ENCODE measurements at places on chromosomes 1 and 21.

DNA sequence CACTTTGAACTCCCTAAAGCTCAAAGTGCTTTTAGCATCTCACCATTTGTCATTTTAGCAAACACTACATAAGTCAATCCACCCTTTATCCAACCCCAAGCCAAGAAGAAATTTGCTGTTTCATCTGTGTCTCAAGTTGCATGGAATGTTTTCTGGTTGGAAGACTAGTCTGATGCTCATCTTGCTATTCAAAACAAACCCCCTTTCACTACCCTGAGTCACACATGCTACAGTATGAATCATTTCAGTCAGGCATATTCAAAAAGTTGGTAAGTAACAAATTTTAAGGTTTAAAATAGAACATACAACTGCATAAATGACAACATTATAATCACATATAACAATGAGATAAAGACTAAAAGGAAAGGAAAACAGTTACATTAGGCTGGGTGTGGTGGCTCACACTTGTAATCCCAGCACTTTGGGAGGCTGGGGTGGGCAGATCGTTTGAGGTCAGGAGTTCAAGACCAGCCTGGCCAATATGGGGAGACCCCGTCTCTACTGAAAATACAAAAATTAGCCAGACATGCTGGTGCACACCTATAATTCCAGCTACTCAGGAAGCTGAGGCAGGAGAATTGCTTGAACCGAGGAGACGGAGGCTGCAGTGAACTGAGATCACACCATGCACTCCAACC is 38.7 kb downstream of the DSTYK start:
- DNase-seq: peak; percentile 89

DNA sequence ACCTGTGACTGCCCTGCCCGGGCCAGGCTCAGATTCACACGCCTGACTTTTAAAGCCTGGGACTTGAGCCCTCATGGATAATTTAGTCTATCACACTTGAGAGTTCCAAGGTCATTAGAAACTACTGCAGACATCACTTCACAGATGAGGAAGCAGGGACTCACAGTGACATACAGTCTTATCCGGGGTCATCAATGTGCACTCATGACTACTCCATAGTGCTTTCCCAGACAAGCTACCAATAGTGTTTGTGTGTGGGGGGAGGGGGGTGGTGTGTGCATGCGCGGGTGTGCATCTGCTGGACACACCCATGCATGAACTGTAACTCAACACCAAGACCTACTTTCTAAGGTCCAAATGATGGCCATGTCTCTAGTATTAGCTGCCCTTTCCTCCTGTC is 16.1 kb upstream of the SLC5A9 start:
- no peak for DNase-seq

GRCh38 chr1:199982606-199983005 is 44.9 kb upstream of the NR5A2 start:
- no peak for DNase-seq

GRCh38 chr21:42799516-42799915 is 79.8 kb downstream of the WDR4 start:
- DNase-seq: no peak

- DNase-seq: no peak
Observed at GRCh38 chr1:103162360-103162759, 54.0 kb upstream of the COL11A1 start.

- DNase-seq: no peak
Observed at GRCh38 chr21:44949161-44949778, 9.4 kb downstream of the SLX9 start.

DNA sequence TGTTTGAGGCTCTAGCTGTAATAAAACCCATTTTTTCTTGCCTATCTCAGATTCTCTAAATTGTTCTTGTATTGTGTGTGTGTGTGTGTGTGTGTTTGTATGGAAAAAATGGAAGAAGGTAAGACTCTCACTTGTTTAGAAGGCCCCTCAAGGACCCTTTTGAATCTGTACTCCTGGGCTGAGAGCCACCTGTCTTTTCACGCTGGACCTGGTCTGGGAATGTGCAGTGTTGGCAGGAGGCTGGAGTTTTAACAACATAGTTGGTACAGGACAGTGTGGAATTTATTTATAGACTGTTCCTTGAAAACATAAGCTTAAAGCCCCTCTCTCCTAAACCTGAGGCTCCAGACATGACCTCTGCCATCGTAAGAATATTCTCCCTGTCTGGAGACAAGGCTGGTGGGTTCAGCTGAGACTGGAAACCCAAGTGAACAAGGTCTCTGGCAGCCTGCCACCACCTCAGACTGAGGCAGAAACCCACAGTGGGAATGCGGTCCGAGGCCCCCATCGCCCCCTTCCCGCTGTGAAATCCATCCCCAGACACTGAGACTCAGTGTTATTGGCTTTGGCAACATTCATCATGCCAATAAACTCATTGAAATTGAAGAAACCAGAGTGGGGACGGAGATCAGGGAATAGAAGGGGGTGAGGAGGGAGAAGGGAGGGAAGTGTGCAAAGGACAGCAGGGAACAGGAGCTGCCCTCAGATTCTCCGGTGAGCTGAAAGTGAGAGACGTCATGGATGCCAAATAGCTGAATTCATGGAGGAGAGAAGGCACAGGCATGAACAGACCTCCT is 24.6 kb upstream of the PLXNA2 start:
- DNase-seq: no peak

DNA sequence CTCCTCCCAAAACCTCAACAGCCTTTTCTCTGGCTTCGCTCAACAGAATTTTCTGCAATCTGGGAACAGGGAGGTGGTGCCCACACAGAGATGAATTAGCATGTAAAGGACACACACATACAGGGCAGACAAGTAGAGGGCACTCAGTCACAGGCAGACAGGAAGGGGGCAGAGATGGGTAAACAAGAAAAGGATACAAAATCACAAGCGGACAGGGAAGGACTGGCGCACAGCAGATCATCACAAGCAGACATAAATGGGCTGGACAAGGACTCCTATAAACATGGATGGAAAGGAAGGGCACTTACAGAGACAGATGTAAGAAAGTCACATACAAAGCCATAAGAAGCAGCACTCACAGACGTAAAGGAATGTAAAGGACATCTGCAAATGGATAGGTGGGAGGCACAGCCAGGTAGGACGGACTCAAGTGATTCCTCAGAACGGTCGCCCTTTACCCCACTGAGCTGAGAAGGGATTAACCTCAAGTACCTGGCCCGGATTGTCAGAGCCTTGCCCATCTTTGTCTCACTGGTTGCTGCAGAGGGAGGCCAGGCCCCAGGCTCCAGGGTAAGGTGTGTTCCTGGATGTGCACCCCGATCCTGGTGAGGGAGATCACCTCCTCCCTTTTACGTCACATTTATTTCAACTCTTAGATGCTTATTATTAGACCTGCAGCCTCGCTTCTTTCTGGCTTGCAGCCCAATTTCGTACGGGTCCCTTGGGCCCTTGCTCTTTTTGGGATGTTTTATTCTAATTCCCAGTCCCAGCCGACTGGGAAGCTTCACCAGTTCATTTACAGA is 836 bp upstream of the PRCC start:
- no peak for DNase-seq

DNA sequence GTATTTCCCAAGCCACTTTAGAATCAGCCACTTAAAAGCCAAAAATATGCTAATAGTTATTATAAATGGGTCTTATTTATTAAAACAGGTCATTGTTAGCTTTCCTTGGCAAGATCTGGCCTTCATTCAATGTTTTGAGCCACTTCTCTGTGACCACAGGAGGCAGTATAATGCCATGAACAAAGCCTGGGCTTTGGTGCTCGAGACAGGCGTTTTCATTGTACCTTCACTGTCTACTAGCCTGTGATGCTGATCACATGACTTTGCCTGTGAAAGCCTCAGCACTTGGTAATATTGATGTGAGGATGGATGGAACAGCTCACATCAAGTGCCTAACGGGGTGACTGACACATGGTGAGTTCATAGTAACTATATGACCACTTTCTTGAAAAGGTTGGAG is 217.0 kb downstream of the RWDD3 start:
- DNase-seq: no peak

GRCh38 chr1:3593745-3594144 is 17.6 kb downstream of the MEGF6 start:
- no peak for DNase-seq

DNA sequence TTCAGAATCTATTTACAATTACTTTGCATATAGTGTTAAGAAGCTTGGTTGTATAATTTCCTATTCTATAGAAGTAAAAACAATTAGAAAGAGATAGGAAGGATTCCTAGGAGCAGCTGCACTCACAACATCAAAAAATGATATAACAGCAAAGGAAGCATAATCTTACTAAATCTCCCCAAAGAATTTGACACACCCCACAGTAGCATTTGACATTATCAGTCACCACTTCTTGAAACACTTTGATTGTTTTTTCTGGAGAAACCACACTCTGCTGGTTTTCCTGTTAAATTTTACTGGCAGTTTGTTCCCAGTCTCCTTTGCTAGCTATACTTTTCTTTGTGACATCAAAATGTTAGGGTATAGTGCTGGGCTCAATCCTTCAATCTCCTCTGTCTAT is 100.8 kb upstream of the KIAA1614 start:
- no peak for DNase-seq

DNA sequence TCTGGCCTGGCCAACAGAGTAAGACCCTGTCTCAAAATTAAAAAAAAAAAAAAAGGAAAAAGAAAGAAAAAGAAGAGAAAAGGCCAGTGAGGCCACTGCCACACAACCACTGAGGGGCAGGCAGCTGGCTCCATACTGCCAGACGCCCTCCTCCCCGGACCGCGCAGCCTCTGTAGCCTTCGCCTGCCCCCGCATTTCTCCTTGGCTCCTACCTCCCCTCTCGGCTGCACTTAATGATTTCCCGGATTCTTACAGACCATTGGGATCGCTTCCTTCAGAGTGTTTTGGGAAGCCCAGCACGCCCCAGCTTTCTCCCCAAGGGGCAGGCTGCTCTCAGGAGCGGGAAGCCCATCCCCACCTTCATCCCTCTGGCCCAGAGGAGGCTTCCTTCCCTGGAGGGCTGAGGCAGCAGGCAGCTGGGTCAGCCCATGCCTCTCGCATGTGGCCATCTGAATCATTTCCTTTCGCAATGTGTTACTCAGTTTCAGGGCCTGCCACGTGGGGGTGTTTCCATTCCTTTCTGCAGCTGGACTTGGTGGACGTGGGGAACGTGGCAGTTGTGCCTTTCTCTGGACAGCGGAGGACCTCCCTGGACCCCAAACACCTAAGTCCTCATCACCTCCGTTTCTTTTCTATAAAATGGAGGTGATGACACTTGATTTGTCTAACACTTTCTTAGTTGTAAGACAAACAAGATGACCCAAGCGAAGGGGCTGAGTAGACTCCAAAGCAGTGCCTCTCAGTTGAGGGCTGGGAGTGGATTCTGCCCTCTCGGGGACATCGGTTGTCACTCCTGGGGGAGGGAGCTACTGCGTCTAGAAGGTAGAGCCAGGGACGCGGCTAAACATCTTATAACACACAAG is 2.3 kb downstream of the SLC2A5 start:
- DNase-seq: peak; percentile 82

DNA sequence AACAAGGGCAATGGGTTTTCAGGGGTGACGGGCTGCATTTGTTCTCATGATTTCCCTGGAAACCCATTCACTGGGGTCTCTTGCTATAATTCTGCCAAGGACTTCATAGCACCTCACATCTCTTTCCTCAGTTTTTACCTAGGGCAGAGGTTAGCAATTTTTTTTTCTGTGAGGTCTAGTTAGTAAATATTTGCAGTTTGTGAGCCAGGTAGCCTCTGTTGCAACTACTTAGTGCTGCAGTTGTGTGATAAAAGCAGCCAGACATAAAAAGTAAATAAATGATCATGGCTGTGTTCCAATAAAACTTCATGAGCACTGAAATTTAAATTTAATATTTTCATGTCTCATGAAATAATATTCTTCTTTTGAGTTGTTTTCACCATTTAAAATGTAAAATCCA is 37.7 kb downstream of the IFI44 start:
- DNase-seq: no peak

- DNase-seq: no peak
Observed at GRCh38 chr1:53214376-53214940, 6.0 kb downstream of the CZIB start.

DNA sequence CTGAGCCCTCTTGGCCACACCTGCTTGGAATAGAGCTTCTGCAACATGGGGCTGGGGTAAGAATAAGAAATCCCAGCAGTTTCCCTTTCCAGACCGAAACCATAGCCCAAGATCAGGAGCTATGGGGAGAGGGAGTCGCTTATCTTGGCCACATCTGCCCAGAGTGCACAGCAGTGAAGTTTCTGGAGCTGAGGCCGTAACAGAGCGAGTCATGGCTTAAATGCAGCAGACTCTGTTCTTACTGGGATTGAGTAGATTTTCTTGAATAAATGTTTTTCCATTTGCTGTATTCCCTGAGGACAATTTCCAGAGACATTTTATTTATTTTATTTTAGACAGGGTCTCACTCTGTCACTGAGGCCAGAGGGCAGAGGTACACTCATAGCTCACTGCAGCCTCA is 33.5 kb downstream of the CFAP57 start:
- peak; percentile 17 for DNase-seq

- DNase-seq: no peak
Observed at GRCh38 chr1:195763146-195763906, 844.9 kb downstream of the KCNT2 start.

- peak; percentile 36 for DNase-seq
Observed at GRCh38 chr1:191963286-191963685, 195.0 kb upstream of the RGS18 start.

GRCh38 chr1:26070296-26070962 is 3.0 kb upstream of the TRIM63 start:
- DNase-seq: no peak

DNA sequence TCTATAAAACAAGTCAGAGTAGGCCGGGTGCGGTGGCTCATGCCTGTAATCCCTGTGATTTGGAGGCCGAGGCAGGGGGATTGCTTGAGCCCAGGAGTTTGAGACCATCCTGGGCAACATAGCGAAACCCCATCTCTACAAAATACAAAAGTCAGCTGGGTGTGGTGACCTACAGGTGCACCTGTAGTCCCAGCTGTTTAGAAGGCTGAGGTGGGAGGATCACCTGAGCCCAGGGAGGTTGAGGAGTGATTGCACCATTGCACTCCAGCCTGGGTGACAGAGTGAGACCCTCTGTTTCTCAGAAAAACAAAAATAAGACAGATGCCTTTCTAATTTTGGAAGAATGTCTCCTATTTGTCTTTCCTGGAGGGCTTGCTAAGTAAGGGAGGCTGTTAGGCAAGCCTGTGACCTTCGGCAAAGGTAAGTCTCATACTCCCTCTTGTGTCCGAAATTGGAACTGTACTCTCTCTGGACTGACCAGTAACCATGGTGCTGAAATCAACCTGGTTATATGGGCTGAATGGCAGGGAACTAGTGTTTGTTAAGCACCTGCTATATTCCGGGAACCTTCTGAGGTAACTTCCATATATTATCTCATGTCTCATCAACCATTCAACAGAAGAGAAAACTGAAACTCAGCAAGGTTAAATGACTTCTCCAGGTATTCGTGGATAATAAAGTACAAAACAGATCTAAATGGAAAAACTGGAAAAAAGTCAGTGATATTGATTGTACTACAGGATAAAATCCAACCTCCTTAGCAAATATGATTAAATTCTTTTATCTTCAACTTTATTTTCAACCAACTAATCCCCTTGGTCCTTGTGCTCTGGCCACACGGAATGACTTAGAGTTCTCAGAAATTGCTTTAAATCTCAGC is 11.8 kb upstream of the RAB3B start:
- peak; percentile 76 for DNase-seq
